Activated CD4-positive, alpha-beta T cell treated with anti-CD3 and anti-CD28 coated beads for 48 hours (primary cell): ENCODE measurements at places on chromosomes 6 and 20.

- no peak for DNase-seq
These were observed 3.1 kb downstream of the JAG1 start for GRCh38 chr20:10670501-10671220.

- no peak for DNase-seq
These were observed 48.5 kb downstream of the KIF13A start for GRCh38 chr6:17938901-17939300.

DNA sequence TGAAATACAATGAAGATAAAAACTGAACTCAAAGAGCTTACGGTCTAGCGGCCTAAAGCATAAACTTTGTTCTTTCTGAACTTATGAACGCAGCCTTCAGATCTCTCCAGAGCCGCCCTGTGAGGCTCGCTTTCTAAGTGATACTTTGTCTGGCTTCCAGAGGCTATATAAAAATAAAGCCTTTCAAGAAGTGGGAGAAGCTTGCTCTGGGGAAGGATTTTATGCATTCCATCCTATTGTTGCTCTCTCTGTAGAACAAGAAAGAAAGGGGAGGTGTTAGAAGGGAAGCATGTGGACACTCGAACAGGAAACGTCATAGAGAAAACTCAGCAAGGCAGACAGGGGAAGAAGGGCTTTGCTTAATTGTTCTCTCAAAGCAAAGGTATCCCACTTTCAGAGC, 77.0 kb downstream of the TBX18 start:
- DNase-seq: no peak

DNA sequence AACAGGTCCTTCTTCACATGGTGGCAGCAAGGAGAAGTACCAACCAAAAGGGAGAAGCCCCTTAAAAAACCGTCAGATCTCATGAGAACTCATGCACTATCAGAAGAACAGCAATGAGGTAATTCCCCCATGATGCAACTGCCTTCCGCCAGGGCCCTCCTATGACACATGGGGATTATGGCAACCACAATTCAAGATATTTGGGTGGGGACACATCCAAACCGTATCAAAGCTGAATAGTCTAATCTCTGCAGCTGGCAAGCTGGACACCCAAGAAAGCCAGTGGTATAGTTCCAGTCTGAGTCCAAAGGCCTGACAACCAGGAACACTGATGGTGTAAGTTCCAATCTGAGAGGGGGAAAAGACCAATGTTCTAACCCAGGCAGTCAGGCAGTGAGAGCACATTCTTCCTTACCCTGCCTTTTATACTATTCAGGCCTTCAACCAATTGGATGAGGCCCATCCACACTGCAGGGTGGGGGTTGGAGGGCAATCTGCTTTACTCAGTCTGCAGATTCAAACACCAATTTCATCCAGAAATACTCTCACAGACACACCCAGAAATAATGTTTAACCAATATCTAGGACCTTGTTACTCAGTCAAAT, 17.9 kb upstream of the CNKSR3 start:
- DNase-seq: no peak

DNA sequence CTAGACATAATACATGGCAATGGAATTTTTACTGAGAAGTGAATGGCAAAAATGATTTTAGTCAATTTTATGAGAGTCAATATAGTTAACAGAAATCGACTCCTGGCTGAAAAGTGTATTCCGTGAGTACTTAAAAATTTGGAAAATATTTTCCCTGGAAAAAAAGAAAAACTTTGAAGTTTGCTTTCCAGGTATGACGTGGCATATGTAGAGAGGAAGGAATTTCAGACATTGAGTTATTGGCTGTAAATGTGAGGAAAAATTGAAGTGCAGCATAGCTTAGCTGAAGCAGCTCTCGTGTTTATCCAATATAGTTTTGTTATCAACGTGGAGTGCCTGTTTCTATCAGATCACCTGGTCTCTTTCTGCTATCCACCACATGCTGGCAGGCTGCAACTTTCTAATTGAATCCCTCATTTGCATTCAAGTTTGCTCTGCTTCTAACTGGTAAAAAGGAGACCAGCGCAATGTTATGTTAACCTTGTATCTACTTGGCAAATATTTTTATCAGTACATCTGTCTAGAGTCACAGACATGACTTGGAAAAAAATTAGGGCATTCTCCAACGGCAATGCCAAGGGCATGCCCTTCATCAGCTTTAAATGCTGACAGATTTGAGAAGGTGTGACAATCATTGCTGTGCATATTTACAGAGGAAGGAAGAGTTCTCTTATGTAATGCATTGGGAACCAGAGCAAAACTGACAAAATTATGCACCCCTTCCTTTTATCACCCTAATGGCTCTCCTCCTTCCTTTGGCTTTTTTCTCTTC, 1102.8 kb upstream of the FLRT3 start:
- DNase-seq: no peak

GRCh38 chr20:57930351-57930750, 220.5 kb upstream of the PMEPA1 start:
- no peak for DNase-seq

DNA sequence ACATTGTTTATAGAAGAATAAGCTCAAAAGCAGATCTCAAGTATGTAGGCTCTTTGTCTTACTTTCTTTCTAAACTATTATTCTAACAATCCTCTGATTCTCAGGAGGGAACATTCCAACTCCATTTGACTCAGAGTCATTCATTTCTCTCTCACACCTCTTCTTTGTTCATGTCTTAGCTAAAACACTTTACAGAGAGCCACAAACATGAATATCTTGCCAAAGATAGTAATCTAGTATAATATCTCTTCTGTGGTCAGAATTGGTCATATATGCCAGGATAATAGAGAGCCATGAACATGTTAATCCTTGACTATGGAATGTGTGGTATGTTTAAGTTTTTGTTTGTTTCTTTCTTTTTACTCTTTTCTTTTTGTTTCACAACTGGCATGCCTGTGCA, 456.0 kb upstream of the PTCHD4 start:
- no peak for DNase-seq
